Fibroblast of skin of left biceps (primary cell): ENCODE measurements at places on chromosomes 13 and 19.

- DNase-seq = no peak
Observed at GRCh38 chr19:45047188-45047797, 8.4 kb downstream of the CLASRP start.

DNA sequence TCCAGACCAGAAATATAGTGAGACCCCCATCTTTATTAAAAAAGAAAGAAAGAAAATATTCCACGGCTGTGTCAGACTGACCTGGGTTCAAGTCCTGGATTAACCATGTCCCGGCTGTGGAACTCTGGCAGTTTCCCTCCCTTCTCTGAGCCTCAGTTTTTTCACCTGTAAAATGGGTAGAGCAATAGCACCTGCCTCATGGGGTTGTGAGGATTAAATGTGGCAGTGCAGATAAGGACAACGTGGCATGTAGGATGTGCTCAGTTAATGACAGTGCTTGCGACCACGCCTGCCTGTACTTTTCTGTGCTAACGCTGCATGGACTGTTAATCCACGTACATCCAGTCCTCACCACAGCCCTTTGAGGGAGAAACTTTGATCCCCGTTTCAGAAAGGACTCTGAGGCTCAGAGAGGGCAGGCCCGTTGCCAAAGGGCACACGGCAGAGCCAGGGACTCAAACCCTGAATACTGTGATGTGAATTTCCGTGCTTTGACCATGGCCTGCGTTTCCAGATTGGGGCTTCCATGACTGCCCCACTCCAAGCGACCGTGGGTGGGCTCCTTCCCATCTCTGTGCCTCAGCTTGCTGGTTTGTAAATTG is 16.1 kb downstream of the SBK2 start:
- DNase-seq = no peak

DNA sequence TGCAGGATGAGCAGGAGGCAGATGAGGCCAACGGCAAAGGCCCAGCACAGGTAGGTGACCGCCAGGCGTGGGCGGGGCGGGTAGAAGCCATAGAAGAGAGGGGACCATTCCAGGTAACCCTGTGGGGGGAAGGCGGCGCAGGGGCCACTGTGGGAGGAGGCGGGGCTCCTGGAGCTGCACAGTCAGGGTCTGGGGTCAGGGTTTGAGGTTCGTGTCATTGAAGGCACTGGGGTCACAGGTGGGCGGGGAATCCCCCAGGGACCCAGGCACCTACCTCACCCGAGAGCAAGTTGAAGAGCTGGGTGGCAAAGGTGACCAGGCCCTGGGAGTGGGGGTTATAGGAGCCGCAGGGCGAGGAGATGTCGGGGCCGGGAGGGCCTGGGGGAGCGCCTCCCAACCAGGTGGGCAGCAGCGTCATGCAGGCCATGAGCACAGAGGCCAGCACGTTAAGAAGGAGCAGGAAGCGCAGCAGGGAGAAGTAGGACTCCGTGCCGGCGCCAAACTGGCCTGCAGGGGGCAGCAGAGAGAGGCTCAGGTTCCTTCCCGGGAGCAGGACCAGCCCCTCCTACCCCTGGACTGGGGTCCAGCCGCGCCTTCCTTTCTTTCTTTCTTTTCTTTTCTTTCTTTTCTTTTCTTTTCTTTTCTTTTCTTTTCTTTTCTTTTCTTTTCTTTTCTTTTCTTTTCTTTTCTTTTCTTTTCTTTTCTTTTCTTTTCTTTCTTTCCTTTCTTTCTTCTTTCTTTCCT is 4.6 kb downstream of the TMC4 start:
- DNase-seq = peak; percentile 40

DNA sequence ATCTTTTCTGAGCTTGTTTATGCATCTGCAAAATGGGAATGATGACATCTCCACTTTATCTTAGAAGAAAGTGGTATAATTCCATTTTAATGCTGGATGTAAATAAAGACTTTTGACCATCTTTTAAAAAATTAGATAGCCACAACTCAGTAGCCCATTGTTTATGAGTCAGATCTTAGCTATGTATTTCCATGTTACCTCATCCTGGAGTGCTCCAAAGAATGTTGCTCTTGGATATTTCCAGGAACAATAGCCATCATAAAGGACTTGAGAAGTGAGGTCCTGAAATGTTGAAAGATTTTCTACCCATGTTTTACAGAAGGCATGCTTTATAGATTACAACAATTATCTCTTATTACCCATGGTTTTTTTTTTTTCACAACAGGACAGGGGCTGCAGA is 229.3 kb upstream of the EDNRB start:
- peak; percentile 67 for DNase-seq

GRCh38 chr19:7099597-7099921 is 30.1 kb downstream of the ZNF557 start:
- DNase-seq = no peak

GRCh38 chr19:53772943-53773342 is 51.2 kb downstream of the NLRP12 start:
- DNase-seq = no peak

DNA sequence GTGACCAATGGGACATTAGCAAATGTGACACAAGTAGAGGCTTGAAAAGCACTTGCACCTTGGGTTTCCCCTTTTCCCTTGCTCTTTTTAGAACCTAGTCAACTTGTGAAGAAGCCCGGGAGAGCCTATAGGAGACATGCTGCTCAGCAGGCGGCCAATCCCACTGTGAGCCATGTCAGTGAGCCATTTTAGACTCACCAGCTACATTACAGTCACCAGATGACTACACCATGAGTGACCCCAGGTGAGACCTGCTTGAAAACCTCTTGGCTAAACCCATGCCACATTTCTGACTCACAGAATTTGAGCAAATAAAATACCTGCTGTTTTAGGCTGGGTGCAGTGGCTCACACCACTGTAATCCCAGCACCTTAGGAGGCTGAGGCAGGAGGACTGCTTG is 317.5 kb downstream of the KLF12 start:
- no peak for DNase-seq

GRCh38 chr19:1657746-1658145 is 5.3 kb upstream of the TCF3 start:
- DNase-seq = no peak

DNA sequence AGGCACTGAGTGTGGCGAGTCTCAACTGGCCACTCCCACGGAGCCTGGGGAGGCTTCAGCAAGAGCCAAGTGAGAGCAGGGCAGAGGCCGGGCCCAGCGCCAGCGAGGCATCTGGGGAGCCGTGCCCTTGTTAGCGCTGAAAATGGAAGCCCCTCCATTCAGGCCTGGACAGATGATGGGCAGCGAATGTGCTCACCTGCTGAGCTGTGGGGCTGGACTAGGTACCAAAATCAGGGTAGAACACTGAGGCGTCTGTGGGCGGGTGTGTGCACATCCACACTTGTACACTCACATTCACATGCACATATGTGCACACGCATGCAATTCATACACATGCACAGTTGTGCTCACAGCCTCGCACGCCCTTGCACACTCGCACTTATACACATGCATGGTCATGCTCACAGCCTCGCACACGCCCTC is 20.7 kb downstream of the NAXD start:
- DNase-seq = no peak
